ENCODE measurements at places on chromosomes 3 and 15.

GRCh38 chr3:189324538-189325138, 152.9 kb downstream of the TPRG1 start:
- DNase-seq = no peak

GRCh38 chr3:183033746-183034145, 53.4 kb upstream of the DCUN1D1 start:
- DNase-seq = no peak

GRCh38 chr3:151476344-151477018, 15.6 kb upstream of the IGSF10 start:
- DNase-seq = no peak

DNA sequence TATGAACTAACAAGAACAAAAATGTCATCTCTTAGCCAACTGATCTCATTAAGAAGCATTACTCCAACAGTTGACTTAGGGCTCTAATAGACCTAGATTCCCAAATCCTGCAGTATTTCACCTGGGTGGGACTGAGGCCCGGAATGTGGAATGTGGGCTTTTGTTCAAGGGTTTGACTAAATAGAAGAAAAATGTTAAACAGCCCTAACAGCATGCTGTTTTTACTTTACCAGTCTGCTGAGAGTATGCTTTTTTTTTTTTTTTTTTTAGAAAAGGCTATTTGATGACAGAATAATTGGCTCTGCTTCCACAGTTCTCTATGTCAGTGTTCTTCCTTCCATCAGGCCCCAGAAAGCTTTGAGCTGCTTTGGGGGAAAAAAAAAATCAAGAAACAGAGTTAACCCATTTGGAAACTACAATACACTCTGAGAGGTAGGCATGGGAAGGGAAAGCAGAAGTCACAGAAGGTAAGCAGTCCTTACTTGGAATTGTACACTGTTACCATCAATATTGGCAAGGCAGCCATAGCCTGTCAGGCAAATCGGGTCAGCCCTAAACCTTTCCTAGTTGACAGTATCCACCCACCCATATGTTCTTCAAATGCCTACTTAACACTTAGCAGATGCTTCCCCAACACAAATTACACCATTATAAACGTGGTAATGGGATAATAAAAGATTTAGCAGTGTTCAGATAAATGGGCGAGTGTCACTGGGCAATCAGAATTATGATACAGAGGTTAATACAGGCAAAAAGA, 224.2 kb downstream of the CNTN3 start:
- no peak for DNase-seq

GRCh38 chr3:23944007-23944783, 891 bp upstream of the NR1D2 start:
- DNase-seq = peak; percentile 51
